ENCODE measurements at places on chromosomes 1 and 21.

DNA sequence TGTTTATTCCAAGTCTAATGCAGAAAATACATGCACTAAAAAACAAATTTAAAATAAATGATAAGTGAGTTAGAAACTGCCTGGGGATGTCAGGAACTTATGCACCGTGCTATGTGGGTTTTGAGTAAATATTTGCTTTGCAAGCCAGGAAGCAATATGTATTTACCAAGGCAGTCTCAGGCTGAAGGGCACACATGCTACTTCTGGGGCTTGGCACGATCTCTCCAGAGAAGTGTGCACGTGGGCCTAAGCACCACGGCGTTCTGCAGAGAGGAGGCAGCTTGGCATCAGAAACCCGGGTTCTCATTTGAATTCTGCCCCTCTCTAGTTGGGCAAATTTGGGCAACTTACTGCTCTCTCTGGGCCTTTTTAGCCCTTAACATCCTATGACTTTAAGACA lies 72.6 kb upstream of the ROR1 start:
- no peak for DNase-seq

- DNase-seq = peak; percentile 81
Observed at GRCh38 chr1:201790261-201790660, 38.7 kb upstream of the IPO9 start.

DNA sequence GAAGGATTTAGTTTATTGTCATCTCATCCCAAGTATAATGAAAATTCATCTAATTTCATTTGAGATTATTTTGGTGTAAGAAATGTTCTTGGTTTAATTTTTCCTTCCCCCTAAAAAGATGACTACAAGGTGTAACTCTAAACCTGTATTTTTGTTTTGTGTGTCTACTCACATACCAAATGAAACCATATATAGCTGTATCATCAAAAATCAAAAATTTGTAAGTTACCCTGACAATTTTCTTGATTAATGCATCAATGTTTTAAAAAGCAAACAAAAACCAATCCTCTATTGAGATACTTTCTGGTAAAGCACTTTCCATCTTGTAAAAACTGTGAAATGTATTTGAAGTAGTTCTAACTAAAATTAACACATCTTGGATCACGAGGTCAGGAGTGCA lies 30.8 kb downstream of the FH start:
- no peak for DNase-seq

DNA sequence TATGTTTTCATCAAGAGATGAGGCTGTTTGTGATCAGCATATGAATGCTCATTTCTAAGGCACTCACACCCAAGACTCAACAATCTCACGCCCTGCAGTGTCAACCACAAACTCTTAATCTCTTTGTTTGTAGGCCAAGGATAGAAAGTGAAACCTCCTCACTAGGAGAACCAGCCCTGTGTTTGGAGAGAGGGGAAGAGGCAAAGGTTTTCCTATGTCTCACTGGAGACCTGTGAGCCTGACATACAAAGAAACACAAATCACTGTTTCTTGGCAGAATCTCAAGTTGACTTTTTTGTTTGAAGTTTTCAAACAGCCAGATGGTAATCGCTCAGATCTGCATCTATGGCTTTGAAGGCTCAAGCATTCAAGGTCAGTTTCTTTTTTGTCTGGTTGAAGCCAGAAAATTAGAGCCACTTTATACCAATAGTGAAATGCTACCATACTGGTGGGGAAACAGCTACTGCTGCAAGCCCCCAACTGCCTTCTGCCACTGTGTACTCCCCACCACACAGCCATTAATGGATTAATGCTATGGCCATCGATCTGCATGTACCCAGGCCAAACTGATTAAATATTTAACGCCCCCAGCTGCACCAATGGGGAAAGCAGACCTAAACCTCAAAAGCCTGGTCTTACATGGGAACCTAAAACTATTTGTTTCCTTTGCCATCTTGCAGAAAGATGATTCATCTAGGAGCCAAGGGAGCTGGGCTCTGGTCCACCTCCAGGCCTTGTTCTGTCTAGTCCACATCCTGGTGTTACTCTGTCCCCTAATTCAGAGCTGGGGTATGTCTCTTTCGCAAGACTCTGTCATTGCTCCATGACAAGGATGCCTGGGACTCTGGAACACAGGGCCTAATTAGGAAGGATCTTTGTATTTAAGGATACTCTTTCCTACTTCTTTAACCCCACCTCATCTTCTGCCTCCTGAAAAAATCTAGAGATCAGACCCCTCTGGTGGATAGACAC lies 16.3 kb downstream of the PDZK1 start:
- DNase-seq = peak; percentile 89

GRCh38 chr1:226952118-226952441 lies 12.0 kb downstream of the COQ8A start:
- no peak for DNase-seq

DNA sequence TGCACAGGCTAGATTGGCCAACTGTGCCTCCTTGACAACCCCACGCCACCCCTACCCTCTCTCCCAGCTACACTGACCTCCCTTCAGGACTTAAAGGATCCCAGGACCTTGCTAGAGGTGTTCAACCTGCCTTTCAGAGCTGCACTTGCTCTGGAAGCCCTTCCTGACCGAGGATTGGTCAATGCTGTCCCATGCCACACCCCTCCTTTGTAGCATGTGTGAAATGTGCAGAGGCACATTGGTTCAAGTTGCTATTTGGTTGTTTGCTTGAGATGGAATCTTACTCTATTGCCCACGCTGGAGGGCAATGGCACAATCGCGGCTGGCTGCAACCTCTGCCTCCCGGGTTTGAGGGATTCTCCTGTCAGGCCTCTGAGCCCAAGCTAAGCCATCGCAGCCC lies 21.8 kb downstream of the ACTA1 start:
- DNase-seq = no peak

DNA sequence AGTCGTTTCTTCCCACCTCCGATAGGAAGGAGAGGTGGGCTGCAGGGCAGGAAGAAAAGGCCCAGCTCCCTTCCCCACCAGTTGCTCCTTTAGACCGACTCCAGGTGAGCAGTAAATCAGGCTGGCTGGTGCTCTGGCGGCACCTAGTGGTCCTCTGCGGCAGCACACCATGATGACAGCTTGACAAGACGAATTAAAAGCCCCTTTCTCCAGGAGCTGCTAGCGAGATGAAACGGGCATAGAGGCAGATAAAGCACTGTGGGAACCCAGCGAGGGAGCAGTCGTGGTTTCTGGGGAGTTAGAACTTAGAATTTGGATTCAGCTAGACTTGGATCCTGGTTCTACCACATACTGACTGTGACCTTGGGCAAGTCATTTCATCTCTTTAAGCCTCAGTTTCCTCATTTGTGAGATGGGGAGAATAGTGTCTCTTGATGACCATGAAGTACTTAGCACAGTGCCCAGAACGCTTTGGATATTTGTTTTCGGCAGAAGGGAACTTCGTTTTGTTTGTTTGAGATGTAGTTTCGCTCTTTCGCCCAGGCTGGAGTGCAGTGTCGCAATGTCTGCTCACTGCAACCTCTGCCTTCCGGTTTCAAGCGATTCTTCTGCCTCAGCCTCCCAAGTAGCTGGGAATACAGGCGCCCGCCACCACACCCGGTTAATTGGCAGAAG lies 21.8 kb upstream of the COL9A2 start:
- peak; percentile 78 for DNase-seq

DNA sequence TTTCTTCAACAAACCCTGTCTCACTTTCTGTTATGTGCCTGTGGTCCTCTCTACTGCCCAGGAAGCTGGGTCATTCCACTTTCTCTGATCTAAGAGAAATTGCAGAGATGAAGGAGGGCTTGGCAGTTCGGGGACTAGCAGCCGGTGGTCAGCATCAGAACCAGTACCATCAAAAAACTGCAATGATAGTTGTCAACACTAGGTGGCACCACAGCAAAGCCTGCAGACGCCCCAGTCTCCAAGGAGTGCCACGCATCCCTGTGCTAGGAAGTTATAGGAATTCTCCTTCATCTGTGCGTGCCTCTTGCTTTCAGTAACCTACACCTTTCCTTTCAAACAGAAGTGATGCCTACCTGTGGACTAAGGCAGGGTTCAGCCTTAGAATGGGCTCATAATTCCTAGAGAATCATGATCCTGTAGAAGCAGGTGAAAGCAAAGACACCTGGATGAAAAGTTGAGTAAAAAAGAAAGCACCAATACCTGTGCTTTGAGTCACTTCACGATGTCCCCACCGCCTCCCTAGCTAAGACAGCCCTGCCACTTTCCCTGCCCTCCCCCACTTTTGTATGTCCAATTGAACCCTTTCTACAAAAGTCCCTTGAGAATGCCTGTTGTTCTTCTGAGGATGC lies 129.2 kb downstream of the ADAMTS1 start:
- DNase-seq = peak; percentile 49

DNA sequence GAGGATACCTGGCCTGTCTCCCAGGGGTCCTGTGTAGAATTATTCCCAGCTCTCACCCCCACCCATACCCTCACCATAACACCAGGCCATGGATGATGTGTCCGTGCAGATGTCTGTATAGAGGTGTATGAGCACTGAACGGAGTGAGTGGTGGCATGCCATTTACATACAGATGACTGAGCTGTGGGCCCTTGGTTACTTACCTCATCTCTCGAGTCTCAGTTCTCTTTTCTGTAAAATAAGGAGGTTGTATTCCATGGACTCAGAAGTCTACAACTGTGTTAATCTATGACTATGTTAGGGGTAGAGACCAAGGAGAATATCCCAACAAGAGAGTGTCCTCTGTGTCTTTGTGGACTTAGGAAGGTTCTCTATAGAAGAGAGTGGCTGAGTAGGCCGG lies 65.6 kb upstream of the CD1D start:
- DNase-seq = no peak

DNA sequence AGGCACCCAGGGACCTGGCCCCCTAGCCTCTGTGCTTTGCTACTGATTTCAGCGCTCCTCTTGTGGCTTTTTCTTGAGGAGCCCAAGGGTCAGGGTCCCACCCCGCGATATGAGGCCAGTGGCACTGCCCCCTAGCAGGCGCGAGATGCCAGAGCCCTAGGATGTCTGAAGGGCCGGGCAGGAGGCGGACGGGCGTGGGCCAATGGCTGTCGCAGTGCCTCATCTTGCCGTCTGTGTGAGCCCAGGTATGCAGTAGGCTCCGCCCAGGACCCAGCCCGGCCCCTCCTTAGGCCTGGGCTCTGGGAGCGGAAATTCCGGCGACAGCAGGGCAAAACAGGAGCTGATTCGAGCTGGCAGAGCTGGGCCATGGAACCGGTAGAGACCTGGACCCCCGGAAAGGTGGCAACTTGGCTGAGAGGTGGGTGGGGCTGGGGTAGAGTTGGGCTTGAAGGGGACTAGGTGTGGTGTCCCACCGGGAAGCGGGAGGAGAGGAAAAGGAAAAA lies at the start of gene CNKSR1:
TSS of gene CNKSR1 (plus strand) at position 310 of the 503 bp plus-strand sequence. CDS start at position 367, 57 bp downstream.
- no peak for DNase-seq

- peak; percentile 75 for DNase-seq
Observed at GRCh38 chr1:202584707-202585589, 125.3 kb downstream of the SYT2 start.

GRCh38 chr1:62428351-62428750 lies 8.5 kb upstream of the USP1 start:
- no peak for DNase-seq

DNA sequence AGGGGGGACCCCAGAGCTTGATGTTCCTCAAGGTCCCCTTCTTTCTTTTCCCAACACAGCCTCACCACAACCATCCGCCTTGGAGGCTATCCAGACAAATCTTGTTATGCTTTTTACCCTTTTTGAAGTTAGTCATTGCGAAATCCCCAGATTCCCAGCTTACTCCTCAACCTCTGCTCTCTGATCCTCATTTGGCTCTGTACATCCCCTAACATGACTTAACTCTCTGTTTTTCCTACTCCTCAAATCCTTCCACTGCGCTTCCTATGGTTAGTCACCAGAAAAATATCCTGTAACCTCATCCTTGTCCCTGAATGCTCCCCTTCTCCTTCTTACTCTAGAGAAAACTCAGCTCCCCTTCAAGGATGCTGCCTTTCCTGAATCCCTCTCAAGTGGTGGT lies 189.1 kb upstream of the POU3F1 start:
- peak; percentile 65 for DNase-seq

DNA sequence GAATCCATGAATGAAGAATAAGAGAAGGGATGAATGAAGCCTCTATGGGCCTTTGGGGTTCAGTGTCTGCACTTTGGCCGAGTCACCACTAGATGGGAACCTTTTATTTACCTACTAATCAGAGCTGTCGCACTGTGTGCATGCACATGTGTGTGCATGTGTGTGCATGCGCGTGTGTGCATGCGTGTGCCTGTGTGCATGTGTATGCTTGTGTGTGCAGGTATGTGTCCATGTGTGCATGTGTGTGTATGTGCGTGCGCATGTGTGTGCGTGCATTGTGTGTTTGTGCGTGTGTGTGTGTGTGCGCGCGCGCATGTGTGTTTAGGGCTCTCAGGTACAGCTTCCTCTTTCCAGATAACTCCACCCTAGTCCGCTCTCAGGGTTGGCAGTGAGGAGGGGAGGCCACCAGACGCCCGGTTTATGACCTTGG lies 20.4 kb upstream of the UBXN10 start:
- peak; percentile 20 for DNase-seq

DNA sequence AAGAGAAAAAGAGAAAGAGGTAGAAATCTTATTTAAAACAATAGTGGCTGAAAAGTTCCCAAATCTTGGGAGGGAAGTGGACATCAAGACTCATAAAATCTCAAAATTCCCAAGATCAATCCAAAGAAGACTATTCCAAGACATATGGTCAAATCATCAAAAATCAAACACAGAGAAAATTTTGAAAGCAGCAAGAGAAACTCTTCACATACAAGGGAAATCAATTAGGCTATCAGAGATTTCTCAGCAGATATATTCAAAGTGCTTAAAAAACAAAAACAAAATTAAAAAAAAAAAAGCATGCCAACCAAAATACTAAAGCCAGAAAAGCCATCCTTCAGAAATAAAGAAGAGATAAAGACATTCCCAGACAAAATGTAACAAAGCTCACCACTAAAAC lies 52.6 kb upstream of the RALGPS2 start:
- no peak for DNase-seq

- DNase-seq = no peak
Observed at GRCh38 chr1:152884085-152884484, 6.0 kb downstream of the SMCP start.

All from iris pigment epithelial cell (primary cell).